CD4-positive, alpha-beta T cell treated with Interleukin-6 for 4 hours (primary cell): ENCODE measurements at places on chromosomes 2 and 18.

- no peak for DNase-seq
Measured at GRCh38 chr2:128501006-128501690, 182.5 kb upstream of the HS6ST1 start.

GRCh38 chr2:75751824-75752468 is 41.2 kb upstream of the GCFC2 start:
- DNase-seq, result no peak

DNA sequence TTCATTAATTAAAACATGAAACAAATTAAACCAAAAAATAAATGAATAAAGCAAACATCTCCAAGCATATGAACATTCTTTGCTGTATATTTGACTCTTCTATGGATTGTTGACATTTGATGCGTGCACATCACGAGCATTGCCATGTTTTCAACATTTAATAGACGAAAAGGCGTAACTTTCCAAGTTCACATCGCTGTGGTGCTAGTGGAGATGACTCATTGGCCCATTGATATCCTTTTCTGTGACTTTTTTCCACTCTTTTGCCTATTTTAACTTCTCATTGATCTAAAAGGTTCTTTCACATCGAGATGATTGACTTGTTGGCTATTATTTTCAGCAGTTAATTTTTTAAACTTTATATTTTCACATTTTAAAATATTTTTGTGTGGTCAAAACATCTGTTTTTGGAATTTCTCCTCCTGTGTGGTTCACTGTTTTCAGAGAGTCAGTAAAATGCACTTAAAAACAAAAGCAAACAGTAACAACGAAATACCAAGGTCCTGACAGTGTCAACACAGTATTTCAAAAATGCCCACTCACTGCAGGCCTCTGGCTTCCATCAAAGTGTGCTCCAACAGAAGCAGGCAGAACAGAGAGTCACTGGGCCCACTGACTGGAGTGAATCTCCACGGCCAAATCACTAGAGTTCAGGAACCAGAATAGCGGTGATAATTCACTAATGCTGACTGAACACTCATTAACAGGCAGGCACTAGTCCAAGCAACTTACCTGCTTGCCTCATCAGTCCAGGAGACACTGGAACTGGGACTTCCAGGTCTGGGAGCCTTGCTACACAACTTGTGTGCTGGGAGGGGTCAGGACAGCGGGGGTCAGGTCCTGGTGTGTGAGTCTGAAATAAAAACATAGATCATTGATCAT is 372.2 kb upstream of the SMIM21 start:
- no peak for DNase-seq

- no peak for DNase-seq
Measured at GRCh38 chr18:69097349-69097748, 299.5 kb downstream of the CCDC102B start.

DNA sequence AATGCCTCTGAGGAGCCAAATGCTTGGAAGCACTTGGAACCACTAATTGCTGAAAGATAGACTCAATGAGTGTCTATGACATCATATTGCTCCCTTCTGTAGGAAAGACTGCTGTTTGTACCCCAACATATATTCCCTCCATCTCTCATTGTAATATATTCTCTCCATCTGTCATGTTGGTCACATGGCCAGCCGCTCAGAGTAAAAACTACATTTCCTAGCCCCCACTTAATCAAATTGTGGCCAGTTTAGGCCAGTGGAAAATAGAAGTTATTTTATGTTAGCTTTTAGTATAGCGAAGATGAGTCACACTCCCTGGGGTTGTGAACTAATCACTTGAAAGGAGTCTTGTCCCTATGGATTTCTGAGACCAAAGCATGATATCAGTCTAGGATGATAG is 160.2 kb downstream of the HNMT start:
- DNase-seq, result no peak

- DNase-seq, result peak; percentile 86
Measured at GRCh38 chr18:77132369-77133050, at the start of gene MBP. Gene MBP (minus strand): TSS chr18:77132783. CDS start chr18:77105261, 27,522 bp downstream.

DNA sequence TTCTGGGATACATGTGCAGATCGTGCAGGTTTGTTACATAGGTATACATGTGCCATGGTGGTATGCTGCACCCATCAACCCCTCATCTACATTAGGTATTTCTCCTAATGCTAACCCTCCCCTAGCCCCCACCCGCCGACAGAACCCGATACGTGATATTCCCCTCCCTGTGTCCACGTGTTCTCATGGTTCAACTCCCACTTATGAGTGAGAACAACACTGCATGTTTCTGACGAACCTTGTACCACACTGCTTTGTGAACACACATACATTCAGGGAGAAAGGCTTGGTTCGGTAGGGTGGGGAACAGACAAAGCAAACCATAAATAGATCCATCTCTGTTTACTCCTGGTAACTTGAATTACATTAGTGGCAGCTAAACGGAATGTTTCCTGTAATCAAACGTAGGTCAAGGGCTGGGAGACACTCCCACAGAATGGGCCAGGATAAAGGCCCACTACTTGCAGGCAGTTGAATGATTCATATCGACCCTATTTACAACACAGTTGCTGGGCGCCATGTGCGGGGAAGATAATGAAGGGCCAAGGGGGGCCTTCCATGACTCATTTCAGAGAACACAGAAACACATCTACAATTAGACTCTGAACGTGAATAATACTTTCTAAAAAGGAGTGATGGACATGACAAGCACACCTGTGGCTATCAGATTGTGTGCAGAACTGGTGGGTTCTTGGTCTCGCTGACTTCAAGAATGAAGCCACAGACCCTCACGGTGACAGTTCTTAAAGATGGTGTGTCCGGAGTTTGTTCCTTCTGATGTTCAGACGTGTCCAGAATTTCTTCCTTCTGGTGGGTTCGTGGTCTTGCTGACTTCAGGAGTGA is 56.8 kb upstream of the KIDINS220 start:
- no peak for DNase-seq

- DNase-seq, result no peak
Measured at GRCh38 chr2:120670771-120671480, 64.7 kb upstream of the GLI2 start.

DNA sequence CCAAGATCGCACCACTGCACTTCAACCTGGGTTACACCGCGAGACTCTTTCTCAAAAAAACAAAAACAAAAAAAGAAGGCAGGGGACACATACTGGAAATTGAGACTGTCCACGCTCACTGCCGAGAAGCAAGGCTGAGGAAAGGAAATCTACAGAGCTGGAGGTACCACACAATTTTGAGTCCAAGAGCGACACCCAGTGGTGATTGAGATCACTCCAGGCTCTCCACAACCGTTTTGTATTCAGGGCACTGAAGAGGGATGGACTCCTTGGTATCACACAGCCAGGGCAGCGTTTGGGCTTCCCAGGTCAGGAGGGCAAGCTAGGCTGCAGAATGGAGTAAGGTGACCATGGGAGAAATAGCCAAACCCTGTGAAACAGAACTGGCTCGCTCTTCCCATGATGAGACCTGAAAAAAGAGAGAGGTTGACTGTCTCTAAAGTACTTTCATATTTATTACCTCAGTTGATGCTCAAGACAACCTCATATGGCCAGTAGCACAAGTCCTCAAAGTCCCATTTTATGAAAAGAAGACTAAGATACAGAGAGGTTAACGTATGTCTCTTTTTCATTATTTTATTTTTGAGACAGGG is 74.5 kb upstream of the YPEL5 start:
- peak; percentile 50 for DNase-seq

- DNase-seq, result no peak
Measured at GRCh38 chr2:241926541-241927311, 57.2 kb downstream of the RTP5 start.

GRCh38 chr2:675982-676646 is 1.1 kb downstream of the TMEM18 start:
- DNase-seq, result no peak

- DNase-seq, result no peak
Measured at GRCh38 chr2:121189011-121189410, 96.0 kb downstream of the TFCP2L1 start.
